ENCODE measurements at places on chromosomes 6 and 20.

DNA sequence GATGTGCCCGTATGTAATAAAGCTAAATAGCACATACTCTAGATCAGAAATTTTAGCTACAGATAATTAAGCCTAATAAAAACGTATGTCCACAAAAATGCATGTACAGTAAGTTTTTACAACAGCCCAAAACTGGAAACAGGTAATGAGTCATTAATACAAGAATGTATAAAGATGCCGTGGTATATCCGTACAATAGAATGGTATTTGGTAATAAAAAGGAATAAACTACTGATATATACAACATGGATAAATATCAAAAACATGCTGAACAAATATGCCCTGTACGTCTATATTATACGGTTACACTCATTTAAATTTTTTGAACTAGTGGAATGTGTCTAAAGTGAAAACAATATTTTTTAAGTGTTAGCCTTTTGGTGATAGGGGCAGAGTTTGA, 128.2 kb upstream of the ADGRB3 start:
- DNase-seq, result no peak

DNA sequence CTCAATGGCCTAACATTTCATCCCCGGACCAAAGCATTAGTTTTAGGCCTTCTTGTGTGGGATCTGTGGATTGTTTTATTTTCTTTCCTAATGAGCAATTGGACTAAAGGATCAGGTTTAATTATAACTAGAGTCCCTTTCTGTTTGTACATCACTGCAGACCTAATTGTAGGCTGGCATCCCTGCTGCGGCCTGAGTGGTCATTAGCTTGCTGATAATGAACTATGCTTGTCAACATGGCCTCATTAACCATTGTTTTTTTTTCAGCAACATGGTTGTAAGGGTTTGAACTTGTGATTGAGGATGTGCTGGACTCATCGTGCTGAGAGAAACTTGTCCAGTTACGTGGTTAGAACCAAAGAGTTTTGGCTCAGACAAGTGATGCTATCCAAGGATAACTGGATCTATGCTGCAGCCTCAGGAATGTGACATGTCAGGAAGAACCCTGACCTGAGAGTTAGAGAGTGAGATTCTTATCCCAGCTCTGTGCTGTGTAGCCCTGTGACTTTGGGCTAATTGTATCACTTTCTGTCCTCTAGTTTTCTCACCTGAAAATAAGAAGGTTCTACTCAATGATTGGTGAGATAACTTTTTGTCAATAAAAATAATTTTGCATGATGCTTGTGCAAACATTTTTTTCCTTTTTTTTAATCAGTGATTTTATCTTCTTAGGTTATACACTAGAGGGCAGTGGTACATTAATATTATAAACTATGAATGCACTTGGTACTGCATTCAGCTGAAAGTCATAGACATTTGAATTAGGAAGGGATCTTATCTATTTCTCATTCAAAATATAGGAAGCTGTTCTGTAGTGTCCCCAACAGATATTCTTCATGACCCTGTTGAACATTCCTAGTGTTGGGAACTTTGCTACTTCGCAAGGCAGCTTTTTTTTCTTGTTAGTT, 140.9 kb downstream of the RNF144B start:
- DNase-seq, result no peak

DNA sequence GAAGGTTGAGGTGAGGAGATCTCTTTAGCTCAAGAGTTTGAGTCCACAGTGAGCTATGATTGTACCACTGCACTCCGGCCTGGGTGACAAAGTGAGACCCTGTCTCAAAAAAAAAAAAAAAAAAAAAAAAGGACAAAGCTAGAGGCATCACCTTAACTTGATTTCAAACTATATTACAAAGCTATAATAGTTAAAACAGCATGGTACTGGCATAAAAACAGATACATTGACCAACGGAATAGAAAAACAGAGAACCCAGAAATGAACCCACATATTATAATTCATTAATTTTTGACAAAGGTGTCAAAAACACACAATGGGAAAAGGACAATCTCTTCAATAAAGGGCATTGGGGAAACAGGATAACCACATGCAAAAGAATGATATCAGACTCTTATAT, 50.8 kb upstream of the MBOAT1 start:
- no peak for DNase-seq

GRCh38 chr20:36110994-36111393, 43.5 kb upstream of the EPB41L1 start:
- no peak for DNase-seq

DNA sequence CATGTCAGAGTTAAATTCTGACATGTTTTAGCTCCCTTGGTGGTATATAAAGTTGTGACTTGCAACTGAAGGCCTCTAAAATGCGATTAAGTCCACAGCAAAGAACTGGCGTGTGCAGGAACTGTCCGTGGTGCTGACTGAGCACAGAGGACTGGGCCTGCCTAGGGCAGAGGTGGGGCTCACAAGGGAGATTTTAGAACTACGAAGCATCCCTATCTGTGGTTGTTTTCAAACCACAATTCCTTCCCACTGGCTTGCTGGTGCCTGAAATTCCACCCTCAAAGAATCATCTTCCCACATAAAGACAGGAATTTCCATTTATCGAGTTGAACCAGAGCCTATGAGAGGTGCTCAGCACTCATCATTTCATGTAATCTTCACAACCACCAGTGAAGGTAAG, 30.1 kb downstream of the RIMS4 start:
- no peak for DNase-seq

GRCh38 chr20:48771542-48771941, 56.3 kb downstream of the PREX1 start:
- DNase-seq, result no peak

GRCh38 chr6:170023620-170024521, 267.0 kb downstream of the DLL1 start:
- DNase-seq, result no peak

GRCh38 chr6:119467488-119468081, 118.0 kb upstream of the MAN1A1 start:
- no peak for DNase-seq

DNA sequence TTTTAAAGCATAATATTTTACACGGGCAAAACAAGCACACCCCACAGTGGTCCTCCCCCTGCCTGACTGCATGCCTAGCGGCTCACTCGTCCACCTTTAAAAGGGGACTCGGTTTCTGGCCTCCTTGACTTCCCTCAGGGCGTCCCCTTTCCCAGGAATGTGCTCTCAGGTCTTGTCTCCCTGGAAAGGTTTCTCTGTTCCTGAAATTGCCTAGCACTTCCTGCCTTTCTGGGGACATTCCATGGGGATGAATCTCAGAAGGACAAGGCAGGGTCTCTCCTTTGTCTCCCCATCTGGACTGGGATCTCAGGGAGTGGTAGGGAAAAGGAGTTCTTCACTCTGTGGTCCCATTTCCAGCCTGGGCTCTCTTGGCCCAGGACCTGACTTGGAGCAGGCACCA, 4.9 kb downstream of the TCF15 start:
- no peak for DNase-seq

GRCh38 chr6:7568021-7568420, 22.0 kb upstream of the SNRNP48 start:
- DNase-seq, result no peak

- DNase-seq, result no peak
Measured at GRCh38 chr6:35718911-35719381, 17.9 kb upstream of the ARMC12 start.

GRCh38 chr6:83928286-83928685, 68.8 kb downstream of the CYB5R4 start:
- DNase-seq, result no peak

DNA sequence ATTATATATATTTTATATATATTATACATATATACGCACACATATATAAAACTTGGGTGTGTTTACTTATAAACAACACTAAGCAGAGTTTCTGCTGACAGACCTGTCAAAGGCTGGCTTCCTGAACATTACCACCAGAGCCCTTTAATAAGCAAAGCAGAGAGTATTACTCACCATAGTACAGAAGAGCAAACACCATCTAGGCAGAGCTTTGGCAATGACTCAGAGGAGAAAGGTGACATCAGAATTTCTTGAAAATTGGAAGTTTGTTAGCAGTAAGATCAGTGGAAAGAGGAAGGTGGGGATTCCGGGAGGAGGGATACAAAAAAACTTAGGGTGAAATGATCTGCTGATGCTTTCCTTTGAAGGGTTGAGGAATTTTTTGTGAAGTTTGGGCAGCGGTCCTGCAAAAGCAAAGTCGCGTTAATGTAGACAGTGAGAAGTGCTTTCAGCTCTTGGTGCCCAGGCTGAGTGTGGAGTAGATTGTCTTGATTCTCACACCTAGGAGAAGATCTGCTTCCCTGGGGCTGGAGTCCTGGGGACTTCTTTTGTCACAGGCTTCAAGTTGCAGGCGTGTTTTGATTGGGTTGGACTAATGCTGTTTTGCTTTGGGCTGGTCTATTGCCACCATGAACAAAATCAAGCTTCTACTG, 109.6 kb upstream of the BACH2 start:
- DNase-seq, result no peak

DNA sequence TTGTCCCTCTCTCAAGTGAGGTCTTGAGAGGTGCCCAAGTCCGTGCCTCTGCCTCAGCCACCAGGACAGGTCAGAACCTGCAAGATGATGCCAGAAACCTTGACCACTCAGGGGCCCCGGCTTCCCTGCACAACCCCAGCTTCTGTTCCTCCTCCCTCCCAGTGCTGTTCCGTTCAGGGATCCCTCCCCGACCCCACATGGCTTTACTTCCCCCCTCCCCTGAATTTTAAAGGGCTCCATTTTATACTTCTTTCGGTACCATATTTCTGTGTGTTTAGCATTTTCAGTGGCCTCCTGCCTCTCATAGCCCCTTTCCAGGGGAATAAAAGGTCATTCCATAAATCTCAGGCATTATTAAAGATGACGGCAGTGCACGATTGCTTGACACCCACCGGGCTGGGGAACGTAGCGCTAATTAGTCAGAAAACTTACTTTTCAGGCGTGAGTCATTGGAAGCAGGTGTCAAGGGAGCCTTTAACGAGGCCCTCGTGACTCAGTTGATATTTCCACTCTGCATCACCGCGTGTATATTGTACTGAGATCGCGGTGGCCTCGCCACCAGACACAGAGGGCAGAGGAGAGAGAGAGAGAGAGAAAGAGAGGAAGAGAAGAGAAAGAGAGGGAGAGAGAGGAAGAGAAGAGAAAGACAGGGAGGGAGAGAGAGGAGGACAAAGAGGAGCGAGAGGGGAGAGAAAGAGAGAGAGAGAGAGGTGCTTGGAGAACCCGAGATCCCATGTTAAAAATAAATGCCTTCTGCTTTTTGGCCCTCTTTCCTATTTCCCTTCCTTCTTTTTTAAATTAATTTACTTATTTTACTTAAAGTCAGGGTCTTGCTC, 21.3 kb downstream of the KCNG1 start:
- DNase-seq, result no peak

DNA sequence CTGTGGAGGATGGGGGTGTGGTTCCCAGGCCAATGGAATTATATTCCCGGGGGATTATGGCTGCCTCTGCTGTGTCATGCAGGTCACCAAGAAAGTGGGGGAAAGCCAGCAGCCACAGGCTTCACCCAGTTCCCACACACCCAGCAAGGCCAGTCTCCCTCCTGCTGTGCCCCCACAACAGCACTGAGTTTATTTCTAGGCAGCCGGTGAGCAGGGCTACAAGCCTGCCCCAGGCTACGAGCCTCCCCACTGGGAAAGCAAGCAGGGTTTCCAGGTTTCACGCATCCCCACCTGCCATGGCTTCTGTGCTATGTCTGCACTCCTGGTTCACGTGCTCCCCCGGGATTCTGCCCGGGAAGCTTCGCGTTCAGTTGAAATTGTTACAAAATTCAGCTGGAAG, 72.6 kb downstream of the ERMARD start:
- no peak for DNase-seq

DNA sequence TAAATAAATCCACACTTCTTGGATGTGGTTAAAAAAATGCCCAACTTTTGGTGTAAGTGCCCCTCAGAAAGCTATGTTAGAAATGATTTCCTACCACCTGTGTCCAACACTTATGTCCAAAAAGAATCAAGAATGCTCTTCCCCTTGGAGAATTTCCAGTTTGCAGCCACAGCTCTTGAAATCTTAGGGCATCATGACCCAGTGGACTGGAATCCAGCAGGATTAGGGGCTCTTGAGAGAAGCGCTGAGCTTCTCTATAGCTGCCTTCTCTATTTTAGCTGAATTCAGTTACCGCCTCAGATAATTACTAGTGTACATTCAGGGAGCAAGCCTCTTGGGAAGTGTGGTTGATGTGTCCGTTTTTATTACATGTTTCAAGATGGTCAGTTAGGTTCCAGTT, 2.5 kb downstream of the PHACTR1 start:
- no peak for DNase-seq

DNA sequence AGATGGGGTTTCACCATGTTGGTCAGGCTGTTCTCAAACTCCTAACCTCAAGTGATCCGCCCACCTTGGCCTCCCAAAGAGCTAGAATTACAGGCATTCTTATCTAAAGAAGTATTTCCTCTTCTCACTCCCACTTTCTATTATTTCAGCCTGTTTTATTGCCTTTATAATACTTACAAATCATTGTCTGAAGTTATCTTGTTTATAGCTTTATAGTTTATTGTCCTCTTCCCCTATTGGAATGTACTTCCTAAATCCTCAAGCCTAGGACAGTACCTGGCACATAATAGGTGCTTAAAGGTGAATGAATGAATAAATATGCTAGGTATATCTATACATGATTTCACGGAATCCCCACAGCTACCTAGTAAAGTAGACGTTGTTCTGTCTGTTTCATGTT, 37.8 kb upstream of the RNF182 start:
- DNase-seq, result no peak

DNA sequence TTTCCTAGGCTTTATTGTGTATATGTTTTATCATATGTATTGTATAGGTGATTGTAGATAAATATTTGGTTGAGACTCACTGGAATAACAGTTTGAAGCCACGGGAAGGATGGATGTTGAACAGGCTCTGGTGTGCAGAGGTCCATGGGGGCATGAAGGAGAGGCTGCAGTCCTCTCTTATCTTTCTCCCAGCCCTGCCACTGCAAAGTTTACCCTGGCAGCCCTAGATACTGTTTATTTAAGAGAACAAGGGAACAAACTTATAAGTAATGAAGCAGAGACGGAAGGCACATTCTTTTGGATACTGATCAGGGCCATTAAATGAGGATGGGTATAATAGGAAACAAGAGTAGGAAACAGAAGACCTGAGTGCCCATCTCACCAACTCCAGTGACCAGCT, 103.6 kb upstream of the SCGN start:
- no peak for DNase-seq

GRCh38 chr6:2184700-2185455, 60.5 kb downstream of the GMDS start:
- DNase-seq, result no peak

DNA sequence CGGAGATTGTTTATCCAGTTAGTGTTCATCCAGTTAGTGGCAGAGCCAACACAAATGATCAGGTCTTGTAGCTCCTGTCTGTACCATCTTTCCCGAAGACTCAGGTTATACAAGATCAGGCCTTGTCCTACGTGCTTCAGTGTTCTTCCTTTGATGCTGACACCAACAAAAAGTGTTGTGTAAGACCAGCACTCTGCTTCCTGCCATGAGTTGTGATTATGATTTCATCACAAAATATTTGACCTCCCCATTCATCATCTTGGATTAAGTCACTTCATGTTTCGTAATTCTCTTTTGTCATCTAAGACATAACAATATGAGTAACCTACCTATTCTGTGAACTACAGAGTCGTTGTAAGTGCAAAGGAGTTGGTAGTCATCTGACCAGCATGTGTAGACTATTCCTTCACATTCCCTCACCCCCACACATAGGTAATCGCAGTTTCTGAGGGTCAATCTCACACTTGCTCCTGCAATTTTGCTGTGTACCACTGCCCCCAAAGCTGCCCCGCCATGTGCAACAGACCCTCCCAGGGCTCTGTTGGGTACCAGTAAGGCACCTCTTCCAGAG, 135.6 kb upstream of the SLC22A23 start:
- DNase-seq, result no peak

- no peak for DNase-seq
Measured at GRCh38 chr6:132252113-132252512, 149.2 kb downstream of the MOXD1 start.

- DNase-seq, result no peak
Measured at GRCh38 chr20:6827472-6827871, 60.0 kb downstream of the BMP2 start.

Measured in stimulated activated CD4-positive, alpha-beta T cell treated with anti-CD3 and anti-CD28 coated beads, Interleukin-15, amount 100 ng/mL, for 1 hour (primary cell).